B cell (primary cell): ENCODE measurements at places on chromosomes 3 and 15.
A peak's percentile ranks its signal among the peaks of the same experiment; 100 is the strongest.

DNA sequence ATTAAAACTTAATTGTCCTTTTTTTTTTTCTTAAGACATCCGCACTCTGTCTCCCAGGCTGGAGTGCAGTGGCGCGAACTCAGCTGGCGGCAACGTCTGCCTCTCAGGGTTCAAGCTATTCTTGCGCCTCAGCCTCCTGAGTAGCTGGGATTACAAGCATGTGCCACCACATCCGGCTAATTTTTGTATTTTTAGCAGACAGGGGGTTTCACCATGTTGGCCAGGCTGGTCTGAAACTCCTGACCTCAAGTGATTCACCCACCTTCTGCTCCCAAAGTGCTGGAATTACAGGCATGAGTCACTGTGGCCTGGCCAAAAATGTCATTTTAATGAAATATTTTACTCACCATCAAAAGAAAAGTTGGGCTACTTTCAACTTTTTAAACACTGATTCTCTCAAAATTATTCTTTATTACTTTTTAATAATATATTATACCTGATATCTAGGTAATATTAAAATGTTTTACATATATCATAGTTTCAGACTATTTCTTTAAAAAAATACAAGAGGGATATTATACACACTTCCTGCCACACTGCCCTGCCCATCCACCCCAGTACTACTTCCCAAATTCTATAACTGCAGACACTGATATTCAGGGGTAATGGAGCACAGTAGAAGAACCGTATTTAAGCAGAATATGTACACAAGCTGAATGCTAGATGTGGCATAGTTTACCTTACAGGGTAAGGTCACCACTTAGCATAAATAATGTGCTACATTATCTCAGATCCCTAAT, 723.9 kb upstream of the ZNF385D start:
- DNase-seq: no peak

GRCh38 chr3:69212411-69213160, 90.2 kb upstream of the LMOD3 start:
- no peak for DNase-seq

DNA sequence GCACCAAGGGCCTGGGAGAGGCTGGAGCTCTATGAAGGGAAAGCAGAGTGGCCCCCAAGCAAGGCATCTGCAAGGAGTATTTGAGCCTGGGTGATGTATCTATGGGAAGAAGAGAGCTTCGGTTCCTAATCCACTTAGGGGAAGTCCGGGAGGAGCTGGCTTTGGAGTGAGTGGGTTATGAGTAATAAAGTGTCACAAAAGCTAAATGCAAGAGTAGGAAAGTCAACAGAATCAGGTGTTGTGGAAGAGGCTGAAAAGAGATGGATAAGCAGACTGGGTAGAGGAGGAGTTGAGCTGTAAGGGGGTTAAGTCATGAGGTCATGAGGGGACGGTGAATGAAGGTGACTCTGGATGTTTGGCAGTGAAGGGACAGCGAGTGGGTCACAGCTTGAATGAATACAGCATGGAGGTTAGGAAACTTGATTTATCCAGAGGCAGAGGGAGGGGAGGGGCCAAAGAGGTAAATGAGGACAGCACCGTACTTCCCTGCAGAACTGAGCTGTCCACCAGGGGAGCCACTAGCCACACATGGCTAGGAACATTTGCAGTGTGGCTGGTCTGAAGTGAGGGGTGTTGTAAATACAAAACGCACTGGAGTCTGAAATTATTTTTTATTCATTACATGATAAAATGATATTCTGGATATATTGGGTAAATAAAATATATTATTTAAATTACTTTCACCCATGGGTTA, 83.3 kb downstream of the ADCY5 start:
- DNase-seq: no peak

- no peak for DNase-seq
Measured at GRCh38 chr3:134068429-134068828, 38.7 kb upstream of the SLCO2A1 start.

DNA sequence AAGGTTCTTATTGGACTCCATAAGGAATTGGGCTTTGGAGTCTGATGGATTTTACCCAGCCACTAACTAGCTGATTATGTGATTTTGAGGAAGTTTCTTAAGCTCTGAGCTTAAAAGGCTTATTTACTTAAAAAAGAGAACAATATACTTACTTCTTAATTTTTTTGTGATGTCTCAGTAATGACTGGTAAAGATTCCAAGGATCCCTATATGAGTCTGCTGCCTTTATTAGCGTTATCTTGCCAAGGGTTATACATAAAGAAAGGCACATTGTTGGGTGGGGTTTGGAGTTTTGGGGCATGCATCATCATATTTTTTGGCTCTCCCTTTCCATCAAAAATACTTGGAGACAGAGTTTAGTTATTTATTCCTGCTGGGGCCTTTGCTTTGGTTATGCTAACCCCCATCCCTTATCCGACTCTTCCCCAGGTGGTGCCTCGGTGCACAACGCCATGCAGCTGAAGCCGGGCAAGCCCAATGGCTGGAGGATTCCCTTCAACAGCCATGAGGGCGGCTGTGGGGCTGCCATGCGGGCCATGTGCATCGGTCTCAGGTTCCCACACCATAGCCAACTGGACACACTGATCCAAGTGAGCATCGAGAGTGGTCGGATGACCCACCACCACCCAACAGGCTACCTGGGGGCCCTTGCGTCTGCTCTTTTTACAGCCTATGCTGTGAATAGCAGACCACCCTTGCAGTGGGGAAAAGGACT, 6.7 kb downstream of the ADPRH start:
- no peak for DNase-seq

GRCh38 chr15:82124331-82125263, 78.8 kb upstream of the MEX3B start:
- DNase-seq: no peak

- DNase-seq: no peak
Measured at GRCh38 chr15:44163370-44163769, 31.7 kb downstream of the FRMD5 start.

GRCh38 chr3:100932491-100932890, 60.7 kb downstream of the ABI3BP start:
- no peak for DNase-seq

DNA sequence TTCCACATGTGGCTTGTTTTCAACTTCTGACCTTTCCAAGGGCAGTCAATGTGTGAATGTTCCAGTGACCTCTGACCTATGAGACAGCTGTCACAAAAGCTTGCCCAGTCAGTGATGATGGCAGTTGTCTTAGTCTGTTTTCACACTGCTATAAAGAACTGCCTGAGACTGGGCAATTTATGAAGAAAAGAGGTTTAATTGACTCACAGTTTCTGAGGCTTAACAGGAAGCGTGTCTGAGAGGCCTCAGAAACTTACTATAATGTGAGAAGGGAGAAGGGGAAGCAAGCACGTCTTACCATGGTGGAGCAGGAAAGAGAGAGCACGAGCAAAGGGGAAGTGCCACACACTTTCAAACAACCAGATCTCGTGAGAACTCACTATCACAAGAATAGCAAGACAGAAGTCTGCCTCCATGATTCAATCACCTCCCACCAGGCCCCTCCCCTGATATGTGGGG, 95.6 kb downstream of the ECT2 start:
- DNase-seq: no peak

DNA sequence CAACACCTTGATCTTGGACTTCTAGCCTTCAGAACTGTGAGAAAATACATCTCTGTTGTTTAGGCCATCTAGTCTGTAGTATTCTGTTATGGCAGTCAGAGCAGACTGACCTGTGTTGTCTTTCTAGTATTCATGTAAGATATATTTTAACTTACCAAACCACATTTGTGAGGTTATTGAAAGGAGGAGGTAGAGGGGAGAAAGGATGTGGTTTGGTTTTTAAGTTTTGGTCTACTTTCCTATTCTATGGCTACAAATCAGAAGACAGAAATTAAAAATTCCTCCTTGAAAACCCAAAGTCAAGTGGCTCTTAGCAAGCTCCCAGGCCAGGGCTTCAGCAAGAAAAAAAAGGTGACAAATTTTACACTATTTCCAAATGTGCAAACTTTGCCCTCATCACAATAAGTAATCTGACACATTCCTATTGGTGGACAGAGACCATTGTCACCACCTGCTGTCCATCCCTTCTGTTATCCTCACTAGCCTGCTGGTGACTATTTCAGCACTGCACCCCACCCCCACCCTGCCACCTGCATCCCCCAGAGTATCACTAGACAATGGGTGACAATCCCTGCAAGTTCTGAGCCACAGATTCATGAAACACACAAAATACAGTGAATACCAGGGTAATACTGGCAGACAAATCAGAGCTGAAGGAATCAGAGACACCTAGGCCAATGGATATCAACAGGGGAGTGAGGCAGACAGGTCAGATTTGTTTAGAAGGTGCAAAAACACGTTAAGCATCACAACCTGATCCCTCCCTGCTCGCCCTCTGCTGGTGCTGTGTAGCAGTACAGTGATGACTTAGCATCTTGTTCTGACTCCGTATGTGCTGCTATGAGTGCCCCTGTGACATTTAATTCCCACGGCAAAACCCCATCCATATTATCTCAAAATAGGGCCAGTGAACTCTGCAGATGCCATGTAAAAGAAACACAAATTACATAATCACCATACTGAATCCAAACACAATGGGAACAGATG, 79.0 kb upstream of the DCLK3 start:
- peak; percentile 11 for DNase-seq

GRCh38 chr3:37715358-37715757, 146.3 kb upstream of the CTDSPL start:
- DNase-seq: no peak

DNA sequence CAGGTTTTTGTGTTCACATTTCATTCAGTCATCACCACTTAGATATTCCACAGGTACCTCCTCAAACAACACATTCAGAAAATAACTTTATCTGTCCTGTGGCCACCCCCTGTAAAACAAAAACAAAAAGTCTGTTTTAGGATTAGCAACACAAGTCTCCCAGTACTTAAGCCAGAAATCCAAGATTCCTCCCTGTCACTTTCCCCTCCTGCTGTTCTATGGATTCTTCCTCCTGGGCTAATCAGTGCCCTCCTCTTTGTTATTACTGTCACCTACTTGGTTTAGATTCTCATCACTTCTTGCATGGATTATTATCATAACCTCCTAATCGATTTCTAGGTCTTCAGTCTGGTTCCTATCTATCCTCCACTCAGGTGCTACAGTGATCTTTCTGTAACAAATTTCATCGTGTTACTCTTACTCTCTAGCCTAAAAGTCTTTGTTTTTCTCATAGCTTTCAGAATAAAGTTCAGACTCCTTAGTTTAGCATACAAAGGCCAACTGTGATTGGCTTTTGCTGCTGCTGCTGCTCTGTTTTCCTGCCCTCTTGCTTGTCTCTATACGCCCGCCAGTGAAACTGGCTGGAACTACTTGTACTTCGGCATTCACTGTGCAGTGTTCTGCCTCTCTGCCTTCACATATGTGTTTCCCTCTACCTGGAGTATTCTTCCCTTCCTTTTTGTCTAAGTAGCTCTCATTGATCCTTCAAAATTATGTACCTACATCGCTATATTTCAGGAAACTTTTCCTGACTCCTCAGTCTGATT, 32.2 kb downstream of the PPP2R3A start:
- no peak for DNase-seq

- DNase-seq: no peak
Measured at GRCh38 chr15:29092376-29093064, 177.1 kb downstream of the NSMCE3 start.

DNA sequence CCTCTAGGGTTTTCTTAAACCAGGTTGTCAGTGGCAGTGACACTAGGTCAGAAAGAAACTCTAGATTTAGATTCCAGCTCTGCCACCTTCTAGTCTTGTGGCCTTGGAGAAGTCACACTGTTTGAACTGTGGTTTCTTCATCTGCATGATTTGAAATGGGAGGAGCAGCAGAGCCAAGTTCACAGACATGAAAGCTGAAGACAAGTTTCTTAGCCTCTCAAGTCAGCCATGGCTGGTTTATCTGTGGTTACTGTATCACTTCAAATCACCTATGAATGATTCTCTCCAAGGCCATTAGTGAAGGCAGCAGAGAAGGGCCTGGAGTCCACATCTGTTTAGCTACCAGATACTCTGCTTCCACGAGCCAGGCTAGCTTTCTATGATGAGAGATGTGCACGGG, 15.6 kb downstream of the CLEC3B start:
- DNase-seq: no peak

GRCh38 chr3:17442332-17443049, 299.9 kb downstream of the TBC1D5 start:
- DNase-seq: no peak

- no peak for DNase-seq
Measured at GRCh38 chr3:128411574-128412064, 55.1 kb downstream of the DNAJB8 start.

- no peak for DNase-seq
Measured at GRCh38 chr15:68367226-68367625, 64.7 kb downstream of the ITGA11 start.
